Renal cortex interstitium (tissue), 15 donors: ENCODE measurements at places on chromosomes 4 and X. TPM values are rescaled to one million over a fixed set of nuclear protein-coding genes. Genes with fewer than 3 reads are reported as not detected.

DNA sequence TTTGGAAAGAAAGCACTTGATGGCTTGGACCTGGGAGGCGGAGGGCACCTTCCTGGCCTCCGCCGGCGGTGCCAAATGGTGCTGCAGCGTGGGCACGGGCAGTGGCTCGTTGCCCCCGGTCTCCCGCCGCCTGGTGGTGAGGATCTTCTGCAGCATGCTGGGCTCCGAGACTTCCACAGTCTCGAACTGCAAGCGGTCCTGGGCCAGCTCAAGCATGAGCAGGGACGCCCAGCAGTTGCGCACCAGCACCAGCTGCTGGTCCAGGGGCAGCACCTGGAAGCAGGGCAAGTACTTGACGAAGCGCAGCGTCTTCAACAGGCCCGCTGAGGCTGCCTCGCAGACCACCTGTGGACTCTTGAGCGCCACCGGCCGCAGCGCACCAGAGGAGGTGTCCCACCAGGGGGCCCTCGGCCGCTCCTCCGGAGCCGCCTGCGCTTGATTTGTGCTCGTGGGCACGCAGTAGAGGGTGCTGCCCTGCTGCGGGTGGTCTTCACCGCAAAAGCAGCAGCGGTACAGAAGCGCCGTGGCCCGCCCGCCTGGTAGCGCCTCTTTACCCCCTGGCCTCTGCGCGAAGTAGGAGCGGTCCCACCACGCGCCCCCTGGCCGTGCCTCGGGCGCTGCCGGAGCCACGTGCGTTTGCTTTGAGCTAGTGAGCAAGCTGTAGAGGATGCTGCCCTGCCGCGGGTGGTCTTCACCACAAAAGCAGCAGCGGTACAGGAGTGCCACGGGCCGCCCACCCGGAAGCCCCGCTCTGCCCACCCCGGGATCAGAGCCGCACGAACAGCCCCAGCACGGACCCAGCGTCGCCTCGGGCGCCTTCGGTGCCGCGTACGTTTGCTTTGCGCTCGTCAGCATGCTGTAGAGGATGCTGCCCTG lies 689 bp downstream of the NR0B1 start:
- no peak for DNase-seq

Gene NDP
- 1.5 TPM for polyA plus RNA-seq

- DNase-seq, result no peak
Measured at GRCh38 chrX:40446921-40447320, 133.8 kb upstream of the ATP6AP2 start.

DNA sequence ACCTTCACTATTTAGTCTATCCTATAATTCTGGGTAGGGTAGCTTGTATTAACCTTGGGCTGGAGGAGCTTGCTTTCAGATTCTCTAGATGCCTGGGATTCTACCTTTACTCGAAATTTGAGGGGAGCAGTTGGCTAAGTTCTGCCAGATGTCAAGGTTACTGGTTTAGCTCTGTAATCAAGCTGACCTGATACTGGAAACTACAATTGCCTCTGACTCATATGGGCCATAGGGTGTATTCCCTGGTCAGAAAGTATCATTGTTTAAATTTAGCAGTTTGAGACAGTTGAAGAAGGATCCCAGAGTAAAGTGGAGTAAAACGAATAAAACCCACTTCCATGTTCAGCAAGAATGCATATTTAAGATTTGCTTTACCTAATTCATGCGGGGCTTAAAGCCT lies 337.6 kb downstream of the SPIN4 start:
- no peak for DNase-seq

GRCh38 chr4:868421-868820 lies 42.5 kb upstream of the CPLX1 start:
- DNase-seq, result no peak
